ENCODE measurements at places on chromosomes 6 and 20.

GRCh38 chr6:111031151-111031550 lies 49.3 kb downstream of the RPF2 start:
- DNase-seq, result no peak

GRCh38 chr6:162092816-162093502 lies 634.6 kb downstream of the PRKN start:
- DNase-seq, result no peak

- DNase-seq, result no peak
Observed at GRCh38 chr20:48788486-48789072, 39.2 kb downstream of the PREX1 start.

- no peak for DNase-seq
Observed at GRCh38 chr6:17979479-17979878, 8.0 kb downstream of the KIF13A start.

DNA sequence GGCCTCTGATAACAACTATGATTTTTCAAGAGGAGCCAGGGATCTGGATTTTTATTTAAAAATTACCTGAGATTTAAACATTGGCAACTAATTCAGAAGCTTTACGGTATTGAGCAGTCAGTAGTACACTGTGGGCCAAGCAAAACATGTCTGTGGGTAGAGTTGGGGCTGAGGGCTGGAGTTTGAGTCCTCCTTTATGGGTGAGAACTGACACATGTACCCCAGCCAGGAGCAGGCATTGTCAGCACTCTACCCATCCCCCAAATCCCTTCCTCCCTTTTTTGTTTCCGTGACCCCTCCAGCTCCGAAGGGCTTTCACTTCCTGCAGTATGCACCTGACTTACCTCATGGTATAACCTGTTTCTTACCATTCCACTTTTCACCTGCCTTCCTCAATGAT lies 131.4 kb downstream of the SNX5 start:
- DNase-seq, result no peak

GRCh38 chr20:40650707-40651106 lies 38.3 kb downstream of the MAFB start:
- no peak for DNase-seq

GRCh38 chr6:111713236-111713635 lies 107.6 kb upstream of the TRAF3IP2 start:
- no peak for DNase-seq

DNA sequence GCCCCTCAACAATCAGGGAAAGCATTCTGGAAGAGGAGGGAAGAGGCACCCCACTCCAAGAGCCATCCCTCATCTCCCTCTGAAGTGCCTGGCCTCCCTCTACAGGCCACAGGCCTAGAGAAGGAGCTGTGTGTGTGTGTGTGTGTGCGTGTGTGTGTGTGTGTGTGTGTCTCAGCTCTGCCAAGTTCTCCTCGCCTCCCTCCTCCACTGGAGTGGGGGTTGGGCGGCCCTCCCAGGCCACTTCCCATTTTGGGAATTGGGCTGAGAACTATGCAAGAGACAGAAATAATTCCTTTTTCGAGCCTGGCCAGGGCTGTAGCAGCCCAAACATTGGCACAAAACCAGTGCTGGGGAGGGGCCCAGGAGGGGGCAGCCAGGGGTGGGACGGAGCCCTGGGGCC lies 35.7 kb downstream of the KCNB1 start:
- DNase-seq, result no peak

DNA sequence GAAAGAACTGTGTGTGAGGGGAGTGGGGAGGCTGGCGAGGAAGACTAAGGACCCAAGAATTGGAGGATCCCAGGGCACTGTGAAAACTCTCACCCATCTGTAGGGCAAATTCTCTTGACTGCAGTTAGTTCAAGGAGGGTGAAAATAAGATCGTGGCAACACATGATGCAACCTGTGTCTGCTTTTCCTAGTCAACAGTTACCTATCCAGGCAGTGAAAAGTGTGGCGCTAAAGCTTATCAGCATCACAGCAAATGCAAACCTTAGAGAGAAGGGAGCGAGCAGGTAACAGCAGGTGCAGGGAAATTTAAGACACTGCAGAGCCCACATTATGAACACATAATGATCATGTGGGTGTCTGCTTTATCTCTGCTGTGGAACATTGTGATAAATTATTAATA lies 97.7 kb upstream of the SGK1 start:
- no peak for DNase-seq

DNA sequence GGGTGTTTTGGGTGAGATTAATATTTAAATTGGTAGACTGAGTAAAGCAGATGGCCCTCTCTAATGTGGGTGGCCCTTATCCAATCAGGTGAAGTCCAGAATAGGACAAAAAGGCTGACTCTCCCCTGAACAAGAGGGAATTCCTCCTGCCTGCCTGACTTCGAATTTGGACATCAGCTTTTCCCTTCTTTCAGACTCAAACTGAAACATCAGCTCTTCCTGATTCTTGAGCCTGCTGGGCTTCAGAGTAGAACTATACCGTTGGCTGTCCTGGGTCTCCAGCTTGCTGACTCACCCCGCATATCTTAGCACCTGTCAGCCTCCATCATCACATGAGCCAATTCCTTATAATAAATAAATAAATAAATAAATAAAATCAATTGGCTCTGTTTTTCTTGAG lies 15.0 kb upstream of the TGM6 start:
- DNase-seq, result no peak

DNA sequence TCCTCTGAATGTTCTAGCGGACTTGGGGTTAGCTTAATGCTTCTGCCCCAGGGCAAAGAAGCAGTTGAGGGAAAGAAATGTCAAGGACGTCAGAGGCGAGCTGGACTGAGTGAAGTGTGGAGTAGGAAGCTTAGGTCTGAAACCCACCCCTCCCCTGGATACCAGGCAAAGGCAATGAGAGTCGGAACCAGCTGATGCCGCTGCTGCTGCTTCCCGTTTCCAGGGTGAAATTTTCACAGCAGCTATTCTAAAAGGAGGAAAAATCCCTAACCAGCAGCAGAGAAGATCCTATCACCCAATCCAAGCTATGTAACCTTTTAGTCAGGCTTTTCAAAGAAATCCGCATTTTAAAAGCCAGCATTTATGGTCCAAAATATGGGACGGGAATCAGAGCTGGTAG lies 564.3 kb downstream of the LMBRD1 start:
- no peak for DNase-seq

DNA sequence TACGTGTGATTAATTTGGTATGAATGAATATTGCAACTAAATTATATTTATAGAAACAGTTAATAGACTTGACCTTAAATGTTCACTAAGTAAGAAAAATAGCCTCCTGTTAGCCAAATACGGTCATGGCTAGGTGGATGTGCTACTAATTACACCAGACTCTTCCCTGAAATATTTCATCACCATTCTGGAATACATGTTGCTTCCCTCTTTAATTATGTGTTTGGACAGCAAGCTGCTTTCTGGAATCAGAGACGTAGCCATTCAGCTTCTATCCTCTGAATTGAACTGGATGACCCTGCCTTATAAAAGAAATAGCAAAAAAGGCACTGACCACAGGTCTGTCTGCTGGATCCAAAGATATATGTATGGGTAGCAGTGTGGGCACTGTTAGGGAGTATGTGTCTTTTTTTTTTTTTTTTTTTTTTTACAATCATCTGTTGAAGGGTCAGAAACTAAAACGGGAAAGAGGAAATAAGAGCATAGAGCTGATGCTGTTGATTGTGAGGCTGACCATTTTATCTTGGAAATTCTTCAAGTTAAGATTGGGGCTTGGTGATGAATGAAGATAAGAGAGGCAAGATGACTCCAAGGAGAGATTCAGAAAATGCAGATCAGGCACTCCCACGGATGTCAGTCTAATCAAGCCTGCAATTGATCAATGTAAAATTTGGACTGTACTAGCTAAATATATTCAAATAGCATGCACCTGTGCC lies 283.2 kb upstream of the HSF2 start:
- DNase-seq, result no peak

DNA sequence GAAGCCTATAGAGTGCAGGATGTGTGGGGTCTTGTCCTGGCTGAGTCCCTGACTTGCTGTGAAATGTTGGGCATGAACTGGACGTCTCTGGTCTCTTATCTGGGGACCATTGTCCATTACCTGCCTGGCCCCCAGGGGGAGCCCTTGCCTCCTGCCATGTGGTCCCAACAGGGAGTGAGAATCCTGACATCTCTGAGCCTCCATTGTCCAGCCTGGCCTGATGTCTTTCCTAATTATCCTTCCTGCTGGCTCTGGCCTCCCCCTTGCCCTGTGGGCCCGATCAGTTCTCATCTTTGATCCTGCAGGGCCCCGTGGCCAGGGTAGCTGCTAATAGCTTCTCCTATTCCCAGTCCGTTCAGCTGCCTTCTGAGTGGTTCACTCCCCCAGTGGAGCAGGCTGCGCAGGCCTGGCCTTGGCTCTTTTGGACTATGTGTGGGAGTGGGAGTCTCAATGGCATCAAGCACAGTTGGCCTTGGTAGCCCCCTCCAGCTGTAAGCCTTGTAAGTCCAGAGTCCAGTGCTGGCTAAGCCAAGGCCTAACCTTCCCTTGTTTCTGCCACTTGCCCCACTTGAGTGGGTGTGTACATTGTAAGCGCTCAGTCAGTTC lies 77.9 kb upstream of the RALY start:
- DNase-seq, result peak; percentile 43

GRCh38 chr6:30530014-30530413 lies 26.3 kb downstream of the GNL1 start:
- DNase-seq, result no peak

GRCh38 chr6:6942091-6942490 lies 165.7 kb upstream of the RREB1 start:
- no peak for DNase-seq

DNA sequence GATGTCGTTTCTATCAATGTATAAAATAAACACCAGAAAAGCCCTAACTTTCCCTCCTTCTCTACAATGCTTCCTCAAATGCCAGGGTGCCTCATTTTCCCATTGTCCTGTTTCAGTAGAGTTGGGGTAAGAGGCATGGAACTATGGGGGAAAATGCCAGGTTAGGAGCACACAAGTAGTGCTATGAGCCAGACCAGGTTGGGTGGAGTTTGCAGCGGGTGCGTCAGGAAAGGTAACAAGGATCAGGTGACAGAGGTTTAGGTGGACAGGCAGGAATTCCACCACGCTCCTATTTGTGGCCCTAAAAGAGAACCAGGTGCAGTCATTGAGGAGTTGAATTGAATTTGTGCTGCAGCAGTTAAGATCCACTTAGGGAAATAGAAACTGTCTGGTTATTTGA lies 36.5 kb downstream of the SYTL3 start:
- DNase-seq, result no peak

DNA sequence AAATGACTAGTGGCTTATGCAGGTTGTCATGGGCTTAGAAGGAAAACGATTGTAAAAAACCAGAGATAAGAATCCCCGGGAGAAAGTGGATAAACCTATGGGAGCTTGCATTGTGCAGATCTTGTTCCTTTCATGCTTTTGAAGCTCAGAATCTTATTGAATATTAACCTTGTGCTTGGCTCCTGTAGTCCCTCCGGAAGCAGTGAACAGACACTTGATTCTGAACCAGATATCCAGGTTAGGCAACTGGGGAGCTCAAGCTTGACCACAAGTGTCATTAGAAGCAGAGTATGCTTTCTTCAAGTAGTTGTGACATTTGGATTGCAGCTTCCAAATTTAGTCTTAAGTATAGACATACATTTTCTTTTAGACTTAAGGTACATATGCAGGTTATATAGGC lies 212.6 kb upstream of the MOCS1 start:
- DNase-seq, result no peak

GRCh38 chr6:118736440-118736839 lies 85.0 kb upstream of the CEP85L start:
- DNase-seq, result no peak

DNA sequence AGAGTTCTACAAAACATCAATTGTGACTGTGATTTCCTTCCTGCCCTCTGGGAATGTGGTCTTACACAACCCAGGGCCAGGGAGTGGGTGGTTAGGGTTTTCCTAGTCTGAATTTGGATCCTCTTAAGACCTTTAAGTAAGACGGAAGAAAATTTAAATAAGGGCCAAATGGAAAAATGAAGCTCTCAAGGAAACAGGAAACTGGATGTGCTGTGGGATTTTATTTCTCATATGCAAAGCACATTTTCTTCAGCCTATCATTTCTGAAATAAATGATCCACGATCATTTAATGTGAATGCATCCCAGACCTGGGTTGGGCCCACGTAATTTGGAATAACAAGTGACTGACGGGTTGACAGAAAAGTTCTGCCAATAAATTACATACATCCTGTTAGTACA lies 243.6 kb downstream of the CLIC5 start:
- no peak for DNase-seq

GRCh38 chr20:32855387-32855786 lies 3.3 kb upstream of the EFCAB8 start:
- no peak for DNase-seq

DNA sequence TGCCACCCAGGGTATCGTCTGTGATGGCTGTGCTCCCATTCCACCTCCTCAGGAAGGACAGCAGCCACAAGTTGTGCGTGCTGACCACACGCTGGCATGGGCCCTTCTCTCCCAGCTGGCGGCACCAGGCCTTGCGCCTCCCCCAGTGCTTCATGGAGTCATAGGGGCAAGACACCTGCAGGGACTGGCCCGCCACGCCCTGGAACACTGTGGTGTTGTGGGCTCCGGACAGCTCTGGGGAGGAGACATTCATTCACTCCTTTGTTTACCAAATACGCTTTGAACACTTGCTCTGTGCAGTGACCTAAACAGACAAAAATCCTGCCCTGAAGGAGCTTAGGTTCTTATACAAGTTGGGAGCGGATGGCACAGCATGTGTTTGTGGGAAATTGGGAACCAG lies 1.5 kb downstream of the TREM2 start:
- DNase-seq, result no peak

- no peak for DNase-seq
Observed at GRCh38 chr6:44190715-44191114, 26.0 kb upstream of the MYMX start.

GRCh38 chr20:25037288-25038102 lies 20.4 kb downstream of the ACSS1 start:
- no peak for DNase-seq

GRCh38 chr20:16864963-16865362 lies 116.8 kb downstream of the OTOR start:
- DNase-seq, result no peak

DNA sequence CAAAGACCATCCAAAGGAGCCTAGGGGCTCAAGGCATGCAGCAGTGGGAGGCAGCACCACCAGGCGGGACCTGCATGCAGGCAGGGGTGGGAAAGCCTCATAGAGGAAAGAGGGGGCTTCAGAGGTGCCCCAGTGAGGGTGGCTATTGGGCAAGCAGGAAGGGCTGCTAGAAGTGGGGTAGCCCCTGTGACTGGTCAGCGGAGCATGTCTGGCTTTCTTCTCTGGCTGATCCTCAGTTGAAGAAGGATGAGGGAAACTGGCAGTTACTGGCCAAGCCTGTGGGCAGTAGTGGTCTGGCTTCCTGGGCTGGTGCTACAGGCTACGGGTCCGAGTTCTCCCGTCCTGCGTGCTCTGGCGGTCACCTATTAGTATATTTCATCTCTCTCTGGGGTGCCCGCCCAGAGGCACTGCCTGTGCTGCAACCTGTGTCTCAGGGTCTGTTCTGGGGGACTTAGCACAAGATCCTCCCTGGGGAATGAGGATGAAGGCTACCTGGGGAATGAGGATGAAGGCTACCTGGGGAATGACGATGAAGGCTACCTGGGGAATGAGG lies 35.9 kb upstream of the CST7 start:
- DNase-seq, result no peak

Measured in activated T-cell treated with anti-CD3 and anti-CD28 coated beads for 4 hours (primary cell).